AG04449 (cell line): ENCODE measurements at places on chromosomes 7 and 10.

DNA sequence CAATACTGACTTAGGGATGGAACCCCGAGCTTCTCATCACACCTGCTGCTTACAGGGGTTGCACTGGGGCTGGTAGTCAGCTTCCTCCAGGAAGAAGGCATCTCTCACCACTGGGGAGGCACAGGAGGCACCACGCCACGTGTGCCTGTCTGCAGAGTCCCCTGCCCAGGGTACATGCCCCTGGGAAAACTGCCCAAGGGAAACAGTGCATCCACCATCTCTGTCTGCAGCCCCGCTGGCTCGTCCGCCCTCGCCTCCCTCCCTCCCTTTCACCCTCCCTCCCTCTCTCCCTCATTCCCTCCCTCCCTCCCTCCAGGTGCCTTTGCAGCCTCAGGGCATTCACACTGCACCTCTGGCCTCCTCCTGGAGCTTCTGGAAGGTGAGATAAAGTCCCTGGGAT is 101.1 kb downstream of the PTPRE start:
- DNase-seq: no peak

- no peak for DNase-seq
Observed at GRCh38 chr10:96411716-96412320, 53.0 kb upstream of the OPALIN start.

DNA sequence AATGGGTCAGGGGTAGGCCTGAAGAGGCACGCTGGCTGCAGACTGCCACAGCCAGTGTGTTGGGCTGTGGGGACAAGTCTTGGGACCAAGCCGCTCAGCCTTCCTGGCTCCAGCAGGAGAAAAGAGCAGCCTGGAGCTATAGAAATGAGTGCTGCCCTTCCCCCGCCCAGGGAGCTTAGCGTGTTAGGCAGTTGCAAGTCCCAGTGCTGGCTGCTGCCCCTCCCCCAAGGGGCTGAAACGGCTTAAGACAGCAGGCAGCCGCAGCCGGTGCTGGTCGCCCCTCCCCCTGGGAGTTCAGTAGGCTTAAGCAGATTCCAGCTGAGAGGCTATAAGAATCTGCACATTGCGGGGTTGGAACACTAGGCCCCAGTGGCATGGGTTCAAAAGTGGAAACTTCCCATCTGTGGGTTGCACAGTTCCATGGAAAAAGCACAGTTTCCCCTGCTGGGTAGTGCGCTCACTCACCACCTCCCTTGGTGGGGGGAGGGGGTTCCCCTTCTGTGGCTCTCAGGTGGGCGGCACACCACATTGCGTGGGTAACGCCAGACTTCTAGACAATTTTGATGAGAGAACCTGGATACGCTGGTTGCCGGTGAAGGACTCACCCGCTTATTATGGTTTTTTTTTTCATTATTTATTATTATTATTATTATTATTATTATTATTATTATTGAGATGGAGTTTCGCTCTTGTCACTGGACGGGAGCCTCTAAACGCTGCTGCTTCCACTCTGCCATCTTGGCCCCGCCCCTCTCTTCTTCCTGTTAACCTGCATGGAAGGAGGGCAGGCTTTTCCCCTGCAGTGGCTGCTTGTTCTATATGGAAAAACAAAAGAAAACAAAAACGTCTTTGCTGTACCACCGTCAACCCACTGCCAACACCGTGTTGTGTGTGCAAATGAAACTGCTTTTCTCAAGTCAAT is 151.1 kb downstream of the CXCL12 start:
- no peak for DNase-seq

DNA sequence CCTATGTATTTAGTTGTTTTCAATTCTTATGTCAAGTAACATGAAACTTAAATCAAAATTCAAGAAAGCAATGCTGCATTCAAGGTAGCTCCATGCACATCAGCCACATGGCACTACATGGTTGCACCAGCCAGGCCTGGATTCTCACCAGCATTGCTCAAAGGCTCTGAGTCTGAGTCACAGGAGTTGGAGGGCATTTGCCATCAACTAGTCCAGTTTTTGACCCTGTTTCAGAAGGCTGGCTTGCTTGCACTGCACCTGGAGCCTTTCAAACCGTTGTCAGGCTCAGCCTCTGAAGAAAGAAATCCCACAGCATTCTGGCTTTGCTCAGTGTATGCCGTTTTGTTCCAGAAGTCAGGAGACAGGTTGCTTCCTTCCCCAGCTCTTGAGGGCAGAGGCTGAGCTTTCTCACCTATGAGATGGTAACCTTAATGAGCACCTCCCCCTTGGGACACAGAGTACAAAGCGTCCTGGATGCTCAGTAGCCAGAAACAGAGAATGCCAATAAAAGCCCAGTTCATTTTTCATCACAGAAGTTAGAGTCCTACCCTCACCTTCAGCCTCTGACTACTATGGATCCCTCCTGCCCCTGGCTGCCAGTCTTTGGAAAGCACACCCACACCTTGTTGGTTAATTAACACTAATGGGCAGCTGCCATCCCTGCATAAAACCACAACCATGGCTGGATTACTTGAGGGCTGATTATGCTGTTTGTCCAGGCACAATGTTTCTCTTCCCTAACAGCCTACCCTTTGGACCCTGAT is 288.4 kb upstream of the LRRTM3 start:
- DNase-seq: no peak

- DNase-seq: no peak
Observed at GRCh38 chr7:116810267-116811116, 51.9 kb upstream of the CAPZA2 start.

DNA sequence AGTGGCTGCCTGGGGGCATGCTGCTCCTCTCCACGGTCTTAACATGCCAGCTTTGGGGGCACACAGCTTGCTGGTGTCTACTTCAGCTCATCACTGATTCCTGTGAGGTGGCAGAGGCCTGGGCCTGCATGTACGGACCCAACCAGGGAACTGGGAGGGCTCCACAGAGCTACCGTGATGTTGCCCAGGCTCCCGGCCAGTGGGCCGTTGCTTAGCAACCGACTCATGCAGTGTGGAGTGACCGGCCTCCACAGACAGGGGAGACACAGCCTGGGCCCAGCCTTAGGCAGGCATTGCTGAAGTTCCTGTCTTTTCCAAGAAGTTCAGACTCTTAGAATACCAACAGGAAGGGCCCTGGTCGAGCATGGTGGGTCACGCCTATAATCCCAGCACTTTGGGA is 25.8 kb upstream of the SH2B2 start:
- DNase-seq: no peak

GRCh38 chr7:6269527-6269926 is 2.9 kb downstream of the CYTH3 start:
- DNase-seq: no peak

DNA sequence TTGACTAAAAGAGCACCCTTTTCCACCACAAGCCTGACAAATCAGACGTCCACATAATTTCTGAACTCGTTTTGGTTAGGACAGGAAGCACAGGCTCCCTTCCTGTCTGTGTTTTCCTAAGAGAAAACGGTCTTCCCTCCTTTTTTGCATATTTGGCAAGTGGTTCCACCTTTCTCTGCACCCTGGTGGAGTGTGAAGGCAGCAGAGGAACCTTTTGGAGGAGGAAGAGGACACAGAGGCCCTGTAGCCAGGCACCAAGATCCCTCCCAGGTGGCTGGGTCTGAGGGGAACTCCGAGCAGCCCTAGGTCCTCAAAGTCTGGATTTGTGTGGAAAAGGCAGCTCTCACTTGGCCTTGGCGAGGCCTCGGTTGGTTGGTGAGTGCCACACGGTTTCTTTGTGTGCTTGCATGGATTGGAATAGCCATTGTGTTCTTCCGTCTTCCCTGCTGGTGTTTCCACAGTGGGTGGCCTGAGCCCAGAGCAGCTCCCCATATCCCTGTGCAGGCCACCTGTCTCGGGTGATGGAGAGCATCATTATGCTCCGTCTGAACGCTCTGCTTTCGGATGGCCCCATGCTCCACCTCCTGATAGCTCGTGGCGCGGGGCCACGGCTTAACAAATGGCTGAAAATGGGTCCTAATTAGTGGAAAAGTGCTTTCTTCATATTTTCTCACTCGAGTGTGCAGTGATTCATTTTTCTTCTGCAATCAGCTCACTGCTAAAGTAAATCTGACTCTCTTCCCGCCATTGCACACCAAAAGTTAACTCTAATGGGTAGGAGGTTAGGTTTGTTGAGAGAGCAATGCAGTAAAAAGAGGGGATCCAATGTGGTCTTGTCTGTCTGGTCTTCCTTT is 4.2 kb downstream of the IKZF1 start:
- no peak for DNase-seq

DNA sequence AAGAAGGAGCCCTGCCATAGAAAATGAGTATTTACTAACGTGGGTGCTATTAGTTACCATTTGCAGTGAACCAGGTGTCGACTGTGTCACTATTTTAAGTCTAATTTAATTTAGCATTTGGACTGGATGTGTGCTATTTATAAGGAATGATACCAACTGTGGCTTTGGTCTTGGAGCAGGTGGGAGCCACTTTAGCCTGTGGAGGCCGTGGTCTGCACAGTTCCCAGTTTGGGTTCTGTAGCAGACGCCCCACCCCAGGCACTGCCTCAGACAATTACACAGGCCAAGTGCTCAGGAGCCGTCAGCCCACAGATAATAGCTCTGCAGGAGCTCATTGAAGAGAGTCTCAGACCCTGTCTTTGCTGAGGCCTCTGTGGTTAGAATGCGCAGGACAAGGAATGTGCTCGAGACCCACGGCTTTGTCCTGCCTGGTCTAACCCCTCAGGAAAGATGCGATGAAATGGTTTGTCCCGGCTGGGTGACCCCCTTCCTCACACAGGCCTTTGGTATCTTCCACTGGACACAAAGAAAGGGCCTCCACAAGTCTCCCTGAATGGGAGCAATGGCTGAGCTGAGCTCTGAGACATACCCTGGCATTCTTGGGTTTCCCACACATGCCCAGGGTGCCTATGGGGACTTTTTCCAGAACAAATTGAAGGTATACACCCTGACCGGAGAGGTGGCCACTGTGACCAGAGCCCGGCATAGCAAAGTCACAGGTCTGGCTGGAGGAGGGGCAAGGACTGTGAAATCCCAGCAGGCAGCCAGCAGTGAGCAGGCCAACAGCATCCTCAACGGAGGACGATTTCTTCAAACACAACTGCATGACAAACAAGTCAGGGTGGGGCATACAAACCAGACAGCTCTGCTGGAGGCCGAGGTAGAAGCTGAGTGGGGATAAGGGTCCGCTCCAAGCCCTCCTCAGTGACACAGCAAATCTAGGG is 251.2 kb downstream of the ARHGAP12 start:
- no peak for DNase-seq
